Activated CD4-positive, CD25-positive, alpha-beta regulatory T cell treated with anti-CD3 and anti-CD28 coated beads, Interleukin-2, amount 50 U/mL, for 72 hours (primary cell): ENCODE measurements at places on chromosomes 7 and 10.

- peak; percentile 9 for DNase-seq
These were observed 41.1 kb downstream of the VIPR2 start for GRCh38 chr7:159103382-159104187.

DNA sequence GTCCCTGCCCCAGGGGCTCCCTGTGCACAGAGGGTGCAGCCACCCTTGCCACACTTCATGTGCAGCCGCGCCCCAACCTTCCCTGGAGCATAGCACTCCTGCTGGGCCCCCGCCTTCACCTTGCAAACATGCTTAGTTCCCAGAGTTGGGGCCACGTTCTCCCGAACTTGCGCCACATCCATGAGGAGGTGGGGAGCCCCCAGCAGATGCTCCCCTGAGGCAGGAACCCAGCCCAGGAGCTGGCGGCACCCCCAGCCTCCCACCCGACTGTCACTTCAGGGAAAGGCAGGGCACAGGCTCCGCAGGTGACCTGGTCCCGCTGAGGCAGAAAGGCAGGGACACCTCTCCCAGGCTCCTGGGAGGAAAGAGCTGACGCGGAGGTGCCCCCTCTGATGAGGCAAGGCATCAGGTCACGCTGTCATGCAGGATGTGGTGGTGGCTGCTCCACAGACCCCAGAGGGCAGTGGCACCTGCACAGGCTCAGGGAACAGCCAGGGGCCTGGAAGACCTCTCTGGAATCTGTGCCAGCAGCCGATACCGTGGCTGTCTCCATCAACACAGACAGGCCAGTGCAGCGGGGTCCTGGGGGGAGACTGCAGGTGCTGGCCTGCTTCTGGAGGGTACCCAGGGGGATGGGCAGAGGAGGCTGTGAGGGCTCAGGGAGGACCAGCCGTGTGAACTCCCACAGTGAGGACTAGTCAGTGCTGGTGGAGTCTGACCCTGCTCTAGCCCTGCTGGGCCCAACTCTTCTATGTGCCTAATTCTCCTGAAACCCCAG, 221.3 kb downstream of the MAD1L1 start:
- no peak for DNase-seq

DNA sequence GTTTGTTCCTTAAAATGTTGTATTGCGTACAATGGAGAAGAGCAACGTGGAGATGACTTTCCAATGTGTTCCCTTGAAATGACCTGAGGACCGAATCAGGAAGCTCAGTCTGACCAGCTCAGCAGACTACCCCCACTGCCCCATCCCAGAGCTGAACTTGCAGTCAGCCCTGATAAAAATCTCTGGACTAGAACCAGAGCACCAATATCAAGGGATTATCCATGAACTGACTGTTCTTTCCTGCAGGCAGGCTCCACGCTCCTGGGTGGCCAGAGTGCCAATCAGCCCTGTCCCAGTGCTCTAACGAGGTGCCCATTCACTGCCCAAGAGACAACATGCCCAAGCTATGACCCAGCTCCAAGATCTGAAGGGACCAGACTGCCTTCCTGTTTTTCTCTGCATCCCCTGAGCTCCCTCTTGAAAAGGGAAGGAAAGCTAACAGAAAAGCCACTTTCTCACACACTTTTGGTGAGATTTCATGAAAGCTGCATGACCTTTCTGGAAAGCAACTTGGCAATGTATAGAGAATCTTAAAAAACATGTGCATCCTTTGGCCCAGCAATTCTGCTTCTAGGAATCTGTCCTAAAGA, 130.2 kb downstream of the KCNMA1 start:
- no peak for DNase-seq

- DNase-seq, result no peak
These were observed 131.6 kb downstream of the DIP2C start for GRCh38 chr10:557792-558328.

DNA sequence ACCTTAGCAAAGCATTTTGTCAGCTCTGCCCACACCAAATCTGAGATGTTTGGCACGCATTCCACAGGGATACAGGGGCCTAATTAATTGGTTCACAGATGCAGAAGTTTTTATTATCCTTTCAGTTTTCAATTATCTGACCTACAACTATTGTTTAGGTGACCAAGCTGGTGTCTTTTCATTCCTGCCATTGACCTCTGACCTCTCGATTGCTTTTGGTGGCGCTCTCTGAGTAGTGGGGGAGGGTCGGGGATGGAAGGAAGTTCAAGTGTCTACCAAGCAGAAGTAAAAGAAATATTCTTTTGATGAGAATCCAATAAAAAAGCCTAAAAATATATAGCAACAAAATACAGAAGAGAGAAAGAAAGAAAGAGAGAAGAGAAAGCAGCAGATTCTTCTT, 28.8 kb upstream of the KDM7A start:
- DNase-seq, result no peak

- no peak for DNase-seq
These were observed 5.5 kb upstream of the PAPSS2 start for GRCh38 chr10:87654212-87654611.

GRCh38 chr7:27198138-27198841, 1.6 kb downstream of the HOXA13 start:
- peak; percentile 32 for DNase-seq

DNA sequence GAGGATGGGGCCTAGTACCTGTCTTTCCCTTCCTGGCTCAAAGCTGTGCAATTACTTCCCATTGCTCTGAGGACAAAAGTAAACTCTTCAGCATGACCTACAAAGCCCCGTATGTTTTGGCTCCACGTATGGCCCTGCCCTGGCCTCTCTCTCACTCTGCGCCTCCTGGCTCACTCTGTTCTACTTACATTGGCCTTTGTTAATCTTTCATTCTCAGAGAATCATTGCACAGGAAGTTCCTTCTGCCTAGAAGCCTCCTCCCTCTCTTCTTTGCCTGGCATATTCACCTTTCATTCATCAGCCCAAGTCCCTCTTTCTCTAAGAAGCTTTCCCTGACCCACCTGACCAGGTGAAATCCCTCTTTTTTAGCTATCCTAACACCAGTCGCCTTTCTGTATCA, 23.9 kb downstream of the LIPM start:
- DNase-seq, result no peak

DNA sequence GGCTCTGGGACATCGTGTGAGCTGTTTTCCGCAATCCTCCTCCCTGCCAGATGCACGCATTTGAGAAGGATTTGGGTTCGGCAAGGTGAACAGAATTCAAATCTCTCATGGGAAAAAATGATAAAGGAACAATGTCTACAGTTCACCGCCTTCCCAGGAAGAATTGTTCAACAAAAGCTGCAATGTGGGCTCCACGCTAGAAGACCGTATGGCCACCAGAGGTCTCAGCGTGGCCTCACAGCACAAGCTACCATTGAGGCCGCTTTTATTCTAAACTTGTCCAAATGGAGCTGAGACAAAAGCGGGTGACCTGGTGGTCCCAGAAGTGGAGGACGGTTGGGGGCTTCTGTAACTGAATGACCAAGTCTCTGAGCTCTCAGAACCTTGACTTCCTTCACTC, 733.1 kb downstream of the PARD3 start:
- no peak for DNase-seq

GRCh38 chr10:46527241-46527811, 29.1 kb downstream of the GPRIN2 start:
- DNase-seq, result peak; percentile 28
